GM23248 (cell line): ENCODE measurements at places on chromosomes 3 and 15.

GRCh38 chr15:92130244-92130643 lies 263.4 kb upstream of the ST8SIA2 start:
- DNase-seq = no peak

DNA sequence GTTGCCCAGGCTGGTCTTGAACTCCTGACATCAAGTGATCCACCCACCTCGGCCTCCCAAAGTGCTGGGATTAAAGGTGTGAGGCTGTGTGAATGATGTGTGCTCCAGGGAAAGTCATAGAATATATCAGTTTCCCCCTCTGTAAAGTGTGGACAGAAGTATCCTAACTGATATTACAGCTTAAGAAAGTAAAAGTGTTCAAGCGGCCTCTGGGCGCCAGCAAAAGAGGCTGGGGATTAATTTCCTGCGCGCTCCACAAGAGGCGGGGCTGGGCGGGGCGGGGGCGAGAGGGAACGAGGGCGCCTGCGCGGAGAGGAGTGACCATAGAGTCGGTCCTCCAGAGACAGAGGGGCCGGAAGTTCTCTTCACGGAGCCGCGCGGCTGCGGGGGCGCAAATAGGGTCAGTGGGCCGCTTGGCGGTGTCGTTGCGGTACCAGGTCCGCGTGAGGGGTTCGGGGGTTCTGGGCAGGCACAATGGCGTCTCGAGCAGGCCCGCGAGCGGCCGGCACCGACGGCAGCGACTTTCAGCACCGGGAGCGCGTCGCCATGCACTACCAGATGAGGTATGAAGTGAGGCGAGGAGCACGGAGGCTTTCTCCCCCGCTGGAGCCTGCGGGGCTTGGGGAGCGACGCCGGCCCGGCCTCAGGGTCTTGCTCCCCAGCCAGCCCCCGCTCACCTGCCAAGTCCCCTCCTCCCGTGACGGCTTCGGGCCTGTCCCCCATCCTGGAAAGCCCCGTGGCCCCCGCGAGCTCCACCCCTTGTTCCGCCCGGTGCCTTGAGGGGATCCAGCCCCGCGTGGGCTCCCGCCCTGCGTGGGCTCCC lies at the start of gene JAGN1:
Gene JAGN1 (plus strand): TSS at position 362 of the 823 bp plus-strand sequence. CDS start 113 bp downstream, at position 475.
- DNase-seq = peak; percentile 93

- no peak for DNase-seq
Measured at GRCh38 chr15:91909574-91909973, 56.1 kb downstream of the SLCO3A1 start.

GRCh38 chr3:56119575-56120349 lies 348.5 kb downstream of the ERC2 start:
- peak; percentile 86 for DNase-seq

DNA sequence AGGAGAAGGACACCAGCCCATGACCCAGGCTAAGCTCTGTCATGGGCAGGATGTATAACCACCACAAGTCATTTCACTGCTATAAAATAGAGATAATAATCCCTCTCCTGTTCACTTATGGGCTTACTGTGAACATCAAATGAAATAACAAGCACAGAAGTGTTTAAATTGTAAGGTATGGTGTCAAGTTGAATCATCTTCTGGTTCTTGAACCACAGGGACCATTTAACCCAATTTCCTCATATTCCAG lies 44.3 kb upstream of the TLE3 start:
- DNase-seq = no peak

- peak; percentile 51 for DNase-seq
Measured at GRCh38 chr3:58009026-58009748, 965 bp downstream of the FLNB start.
